ENCODE measurements at places on chromosomes 6 and 20.
A peak's percentile ranks its signal among the peaks of the same experiment; 100 is the strongest.

- no peak for DNase-seq
Measured at GRCh38 chr6:106101466-106101865, 15.3 kb downstream of the PRDM1 start.

DNA sequence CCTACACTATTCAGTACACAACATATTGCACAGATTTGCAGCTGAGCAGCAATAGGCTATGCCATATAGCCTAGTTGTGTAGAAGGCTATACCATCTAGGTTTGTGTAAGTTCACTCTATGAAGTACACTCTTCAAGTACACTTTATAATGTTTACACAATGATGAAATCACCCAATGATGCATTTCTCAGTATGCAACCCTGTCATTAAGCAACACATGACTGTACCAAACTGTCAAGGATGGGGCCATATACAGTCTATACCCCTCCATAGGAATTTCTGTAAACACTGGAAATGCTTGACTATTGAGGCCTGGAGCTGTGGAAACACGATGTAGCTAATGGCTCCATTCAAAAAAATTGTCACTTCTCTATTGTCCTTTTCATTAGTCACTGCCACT lies 535.4 kb downstream of the EPM2A start:
- no peak for DNase-seq

DNA sequence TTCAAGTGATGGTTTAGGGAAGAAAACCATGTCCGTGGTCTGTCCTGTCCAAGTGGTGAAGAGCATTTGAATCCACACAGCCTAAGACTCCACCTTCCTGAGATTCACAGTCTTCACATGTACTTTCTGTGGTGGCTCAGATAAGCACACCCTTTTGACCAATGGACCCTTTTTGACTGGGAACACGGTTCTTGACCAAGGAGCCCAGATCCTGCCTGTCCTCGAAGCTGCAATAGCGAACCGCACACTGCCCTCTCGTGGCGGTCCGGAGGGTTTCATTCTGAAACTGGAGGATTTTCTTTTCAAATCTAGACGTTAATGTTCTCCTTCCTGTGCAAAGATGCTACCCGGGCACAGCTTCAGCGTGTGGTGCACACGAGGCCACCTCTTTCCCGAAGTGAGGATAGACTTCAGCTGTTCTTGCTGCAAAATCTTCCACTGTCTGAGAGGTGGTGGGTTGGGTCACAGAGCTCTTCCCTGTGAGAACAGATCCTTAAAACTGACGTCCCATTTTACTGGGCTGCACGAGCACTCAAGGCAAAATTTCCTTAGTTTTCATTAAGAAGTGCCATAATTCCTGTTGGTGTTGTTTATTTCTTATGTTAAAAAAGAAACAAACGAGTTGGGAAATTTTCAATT lies 90.5 kb downstream of the SYNJ2 start:
- DNase-seq = peak; percentile 58

- no peak for DNase-seq
Measured at GRCh38 chr6:3893917-3894316, 44.7 kb downstream of the FAM50B start.

GRCh38 chr20:34012330-34012729 lies 18.6 kb downstream of the RALY start:
- no peak for DNase-seq

- DNase-seq = no peak
Measured at GRCh38 chr6:30122515-30122914, 9.6 kb upstream of the TRIM31 start.

DNA sequence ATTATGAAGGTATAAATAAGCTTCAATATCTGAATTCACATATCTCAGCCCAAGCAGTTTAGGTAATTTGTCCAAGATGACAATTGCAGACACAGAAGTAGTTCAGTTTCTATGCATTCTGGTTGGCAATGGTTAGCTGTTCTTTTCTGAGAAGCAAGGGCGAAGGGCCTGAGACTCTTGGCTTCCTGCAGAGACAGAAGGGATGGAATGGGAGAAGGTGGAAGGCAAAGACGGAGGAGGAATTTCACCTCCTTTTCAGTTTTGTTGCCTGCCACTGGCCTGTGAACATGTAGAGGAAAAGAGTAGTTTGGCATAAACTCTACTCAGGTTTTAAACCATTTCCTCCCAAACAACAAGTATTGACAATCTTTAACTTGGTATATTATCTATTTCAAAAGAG lies 180.7 kb upstream of the HS3ST5 start:
- no peak for DNase-seq
